Stimulated activated CD4-positive, alpha-beta T cell treated with anti-CD3 and anti-CD28 coated beads, Interleukin-4, amount 100 ng/mL, for 1 hour (primary cell): ENCODE measurements at places on chromosomes 2 and 18.

DNA sequence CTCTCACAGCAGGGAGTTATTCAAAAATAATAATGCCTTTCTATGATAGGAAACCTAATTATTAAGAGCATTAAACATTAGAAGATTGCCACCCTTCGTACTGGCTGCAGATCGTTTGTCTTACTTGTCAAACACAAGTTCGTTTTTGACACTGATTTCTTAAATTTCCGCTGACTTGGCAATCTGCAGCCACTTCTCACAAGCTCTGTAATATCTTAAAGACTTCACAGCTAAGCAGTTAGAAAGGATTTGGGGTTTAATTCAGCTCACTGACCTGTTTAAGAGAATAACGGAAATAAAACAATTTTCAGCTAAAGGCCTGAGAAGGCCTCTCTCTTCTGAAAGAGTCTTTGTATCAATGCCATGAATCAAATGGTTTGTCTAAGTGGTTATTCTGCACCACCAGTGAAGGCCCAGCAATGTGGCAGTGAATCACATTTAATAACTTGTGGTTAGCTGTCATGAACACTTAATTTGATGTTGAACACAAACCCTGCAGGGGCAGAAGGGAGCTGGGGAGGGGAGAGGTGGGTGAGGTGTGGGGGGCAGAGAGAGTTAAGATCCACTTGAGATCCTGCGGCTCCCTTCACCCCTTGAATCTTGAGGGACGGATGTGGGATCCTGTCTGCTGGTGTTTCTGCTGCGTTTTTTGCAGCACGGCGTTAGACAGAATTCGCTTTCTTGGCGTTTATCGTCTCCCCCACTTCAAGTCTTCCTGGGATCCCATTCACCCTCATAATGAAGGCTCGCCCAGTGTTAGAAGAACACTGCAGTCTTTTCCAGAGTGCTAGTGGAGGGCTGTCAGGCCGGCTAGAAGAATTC, 145.4 kb upstream of the SATB2 start:
- DNase-seq: no peak

GRCh38 chr2:240199133-240199870, 58.8 kb upstream of the OTOS start:
- no peak for DNase-seq

GRCh38 chr18:26780520-26781325, 84.8 kb downstream of the AQP4 start:
- DNase-seq: no peak

- no peak for DNase-seq
Measured at GRCh38 chr2:151403914-151404313, 5.8 kb upstream of the RIF1 start.

DNA sequence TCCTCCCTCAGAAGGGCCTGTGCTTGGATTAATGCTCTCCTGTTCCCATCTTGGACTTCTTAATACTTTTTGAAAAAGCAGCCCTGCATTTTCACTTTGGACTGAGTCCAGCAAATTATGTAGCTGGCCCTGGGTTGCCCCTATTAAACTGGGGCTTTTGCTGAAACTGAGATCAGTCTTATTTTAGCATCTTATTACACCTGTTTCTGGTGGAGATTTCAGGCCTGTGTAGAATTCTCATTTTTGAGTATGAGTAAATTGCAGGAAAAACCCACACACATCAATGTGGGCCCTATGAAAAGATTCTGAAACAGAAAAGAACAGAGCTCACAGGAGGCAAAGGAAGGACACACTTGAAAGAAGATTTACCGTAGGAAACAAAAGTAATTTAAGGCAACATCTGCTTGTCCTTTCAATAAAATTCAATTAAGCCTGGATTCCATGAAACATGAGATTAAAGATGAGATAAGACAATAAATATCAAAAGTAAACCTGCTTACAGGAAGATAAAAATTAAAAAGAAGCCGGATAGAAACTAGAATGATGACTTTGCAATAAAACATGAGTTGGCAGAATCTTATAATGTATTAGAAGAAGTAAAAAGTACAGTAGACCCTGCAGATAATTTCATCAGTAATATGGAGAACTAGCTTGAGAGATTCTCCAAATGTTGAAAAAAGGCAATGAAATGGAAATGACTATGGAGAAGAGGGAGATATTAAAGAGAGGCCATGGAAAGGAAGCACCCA, 90.7 kb upstream of the GCFC2 start:
- no peak for DNase-seq

GRCh38 chr2:240384711-240385450, 50.6 kb upstream of the GPC1 start:
- DNase-seq: no peak

DNA sequence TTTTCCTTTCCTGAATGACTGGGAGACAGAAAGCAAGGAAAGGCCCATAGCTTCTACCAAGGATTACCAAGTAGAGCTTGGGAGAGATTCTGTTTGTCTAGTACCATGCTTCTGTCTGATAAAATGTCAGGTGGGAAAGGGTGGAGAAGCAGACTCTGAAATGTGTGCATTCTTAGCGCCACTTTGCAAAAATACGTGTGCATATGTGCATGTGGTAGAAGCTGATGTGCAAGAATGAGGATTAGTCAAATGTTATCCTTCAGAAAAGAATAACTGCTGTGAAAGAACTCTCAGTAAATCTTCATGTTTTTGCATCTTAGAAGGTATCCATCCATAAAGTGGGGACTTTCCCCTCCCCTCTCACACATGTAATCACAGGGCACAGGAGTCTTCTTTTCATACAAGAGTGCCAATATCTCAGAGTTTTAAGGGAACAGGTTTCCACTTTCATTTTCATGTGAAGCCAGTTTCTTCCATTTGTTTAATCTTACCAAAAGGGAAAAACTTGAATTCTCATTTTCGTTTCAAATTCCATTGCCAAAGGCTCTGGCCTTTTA, 15.4 kb upstream of the DGKD start:
- DNase-seq: no peak

- DNase-seq: no peak
Measured at GRCh38 chr18:35387152-35387571, 10.0 kb upstream of the ZNF396 start.

DNA sequence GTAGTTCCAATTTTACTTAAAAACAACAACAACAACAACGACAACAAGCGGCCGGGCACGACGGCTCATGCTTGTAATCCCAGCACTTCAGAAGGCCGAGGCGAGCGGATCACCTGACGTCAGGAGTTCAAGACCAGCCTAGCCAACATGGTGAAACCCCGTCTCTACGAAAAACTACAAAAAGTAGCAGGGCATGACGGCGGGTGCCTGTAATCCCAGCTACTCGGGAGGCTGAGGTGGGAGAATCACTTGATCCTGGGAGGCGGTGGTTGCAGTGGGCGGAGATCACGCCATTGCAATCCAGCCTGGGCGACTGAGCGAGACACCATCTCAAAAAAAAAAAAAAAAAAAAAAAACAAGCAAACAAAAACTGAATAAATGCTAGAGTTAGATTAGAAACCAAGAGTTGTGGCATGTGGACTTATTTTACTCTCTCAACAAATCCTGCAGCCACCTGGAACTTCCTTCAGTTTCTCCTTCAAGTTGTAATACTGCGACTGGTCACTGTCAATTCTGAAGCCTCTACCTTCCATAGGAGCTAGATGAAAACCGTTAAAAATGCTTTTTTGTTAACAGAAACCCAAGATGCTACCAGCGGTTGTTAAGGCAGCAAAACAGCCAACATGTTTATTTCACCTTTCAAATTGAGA, 1.3 kb downstream of the ATP5F1A start:
- DNase-seq: no peak

DNA sequence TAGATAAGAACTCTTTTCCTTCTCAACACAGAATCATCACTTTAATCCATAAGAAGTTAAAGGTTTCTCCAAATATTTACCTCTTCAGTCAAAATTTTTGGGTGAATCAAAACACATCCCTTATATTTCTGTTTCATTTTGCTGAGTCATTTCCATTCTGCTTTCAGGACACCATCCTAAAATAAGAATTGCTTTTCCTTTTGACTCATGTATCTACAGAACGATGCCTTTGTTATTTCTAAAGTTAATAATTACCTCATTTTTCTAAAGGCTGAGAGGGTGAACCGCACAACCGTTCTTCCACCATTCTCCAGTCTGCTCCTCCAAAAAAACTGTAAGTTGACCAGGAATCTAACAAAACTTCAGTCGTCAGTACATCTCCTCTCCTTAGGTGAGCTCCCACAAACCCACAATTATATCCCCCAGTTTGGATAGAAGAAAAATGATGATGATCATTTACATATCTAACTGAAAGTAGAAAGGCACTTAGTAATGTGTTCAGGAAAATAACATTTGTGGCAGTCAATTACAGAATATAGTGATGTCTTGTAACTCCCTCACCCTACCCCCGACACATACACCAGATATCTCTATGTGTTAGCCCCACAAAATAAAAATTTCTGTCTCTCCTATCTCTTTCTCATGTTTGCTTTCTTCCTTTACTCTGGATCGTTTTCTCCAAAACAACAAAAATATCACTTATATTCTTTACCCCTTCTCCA, 162.5 kb downstream of the RAD51AP2 start:
- DNase-seq: no peak

DNA sequence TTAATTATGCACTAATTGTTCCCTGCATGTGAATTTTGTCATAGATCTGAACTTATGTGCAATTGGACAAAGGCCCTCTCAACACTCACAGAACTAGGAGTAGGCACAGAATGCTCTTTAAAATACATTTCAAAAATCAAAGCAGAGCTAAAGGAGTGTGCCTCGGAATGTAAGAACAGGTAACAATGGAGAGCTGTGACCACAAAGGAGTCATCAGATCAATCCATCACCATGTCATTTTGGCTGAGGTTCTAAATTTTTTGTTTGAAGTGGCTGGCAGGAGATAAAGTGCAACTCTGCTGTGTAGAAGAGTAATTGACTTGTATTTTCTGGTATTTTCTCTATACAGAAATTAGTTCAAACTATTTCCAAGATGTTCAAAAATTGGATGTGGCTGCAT, 155.4 kb downstream of the NRP2 start:
- DNase-seq: no peak

- no peak for DNase-seq
Measured at GRCh38 chr2:127864877-127865276, 6.9 kb upstream of the POLR2D start.

- no peak for DNase-seq
Measured at GRCh38 chr2:105377871-105378270, 21.0 kb downstream of the FHL2 start.

- no peak for DNase-seq
Measured at GRCh38 chr2:8133913-8134472, 547.9 kb upstream of the ID2 start.

DNA sequence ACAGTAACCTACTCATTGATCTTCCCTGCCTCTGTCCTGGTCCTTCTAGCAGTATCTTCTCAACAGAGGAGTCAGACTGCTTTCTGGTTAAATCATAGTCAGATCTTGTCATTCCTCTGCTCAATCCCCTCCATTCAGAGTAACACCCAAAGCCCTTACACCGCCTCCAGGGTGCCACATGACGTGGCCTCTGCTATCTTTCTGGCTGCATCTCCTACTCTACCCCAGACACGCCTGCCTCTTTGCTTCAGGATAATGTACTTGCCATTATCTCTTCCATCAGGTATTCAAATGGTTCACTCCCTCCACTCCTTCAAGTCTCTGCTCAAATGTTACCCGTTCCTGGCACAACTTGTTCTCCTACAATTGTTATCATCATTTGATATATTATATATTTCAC, 36.3 kb upstream of the ACVR2A start:
- no peak for DNase-seq

GRCh38 chr18:36700955-36701354, 127.8 kb downstream of the TPGS2 start:
- DNase-seq: no peak

- no peak for DNase-seq
Measured at GRCh38 chr18:75639472-75639831, 211.9 kb upstream of the SMIM21 start.

DNA sequence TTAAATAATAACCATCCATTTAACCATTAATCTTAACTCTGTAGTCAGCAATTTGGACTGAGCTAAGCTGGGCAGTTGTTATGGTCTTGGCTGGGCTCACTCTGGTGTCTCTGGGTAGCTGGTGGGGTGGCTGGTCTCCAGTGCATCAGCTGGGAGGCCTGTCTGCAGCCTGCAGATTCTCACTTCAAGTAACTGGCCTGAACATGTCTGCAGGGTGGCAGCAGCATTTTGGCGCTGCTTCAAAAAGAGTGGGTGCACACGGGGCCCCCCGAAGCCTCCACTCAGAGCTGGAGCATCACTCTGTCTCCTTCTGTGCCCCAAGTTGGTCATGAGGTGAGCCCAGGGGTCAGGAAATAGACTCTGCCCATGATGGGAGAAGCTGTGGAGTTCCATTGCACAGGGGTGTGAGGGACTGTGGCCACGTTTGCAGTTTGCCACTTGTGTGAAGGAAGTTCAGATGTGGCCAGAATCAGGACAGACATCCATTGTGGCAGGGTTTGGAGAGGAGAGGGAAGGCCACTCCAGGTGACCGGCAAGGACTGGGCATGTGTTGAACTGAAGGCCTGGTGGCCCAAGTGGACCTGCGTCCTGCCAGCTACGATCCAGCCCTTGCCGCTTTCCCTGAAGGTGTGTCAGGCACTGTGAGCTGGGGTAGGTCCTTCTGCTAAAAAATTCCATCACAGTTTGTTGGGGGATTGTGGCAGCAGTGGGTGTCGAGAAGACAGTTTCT, 4.9 kb upstream of the ALLC start:
- DNase-seq: no peak

DNA sequence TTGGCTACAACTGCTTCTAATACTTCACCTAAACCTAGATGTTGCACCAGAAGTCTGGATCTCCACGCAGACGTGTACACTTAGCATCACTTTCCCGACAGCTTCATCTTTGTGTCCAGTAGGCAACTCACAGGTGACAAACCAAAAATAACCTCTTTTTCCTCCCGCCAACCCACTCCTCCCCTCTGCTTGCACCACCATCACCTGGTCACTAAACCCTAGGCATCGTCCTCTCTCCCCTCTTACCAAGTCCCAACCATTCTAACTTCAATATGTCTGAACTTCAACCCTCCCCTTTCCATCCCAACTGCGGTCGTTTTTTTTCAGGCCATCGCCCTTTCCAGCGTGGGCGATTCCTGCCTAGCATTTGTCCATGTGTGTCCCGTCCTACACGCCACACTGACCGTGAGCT, 413 bp upstream of the CHMP3 start:
- no peak for DNase-seq

- peak; percentile 10 for DNase-seq
Measured at GRCh38 chr2:134460583-134460998, 206.7 kb downstream of the MGAT5 start.

DNA sequence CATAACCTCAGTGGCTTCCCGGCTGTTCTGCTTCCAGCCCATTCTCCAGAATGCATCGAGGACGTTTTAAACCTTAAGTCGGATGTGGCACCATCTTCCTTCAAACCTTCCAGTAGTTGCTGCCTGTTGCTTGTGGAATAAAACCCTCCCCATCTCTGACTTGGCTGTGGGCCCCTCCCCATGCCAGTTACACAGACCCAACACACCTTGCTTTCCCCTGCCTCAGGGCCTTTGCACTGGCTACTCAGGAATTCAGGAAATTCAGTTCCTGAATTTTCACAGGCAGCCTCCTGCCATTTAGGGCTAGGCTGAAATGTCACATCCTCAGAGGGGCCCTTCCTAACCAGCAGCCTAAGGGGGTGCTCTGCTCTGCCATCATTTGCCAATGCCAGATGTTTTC, 5.0 kb upstream of the ADRA2B start:
- no peak for DNase-seq
